ENCODE measurements at places on chromosomes 6 and 20.

- no peak for DNase-seq
Measured at GRCh38 chr20:2804041-2804828, 3.8 kb upstream of the CPXM1 start.

DNA sequence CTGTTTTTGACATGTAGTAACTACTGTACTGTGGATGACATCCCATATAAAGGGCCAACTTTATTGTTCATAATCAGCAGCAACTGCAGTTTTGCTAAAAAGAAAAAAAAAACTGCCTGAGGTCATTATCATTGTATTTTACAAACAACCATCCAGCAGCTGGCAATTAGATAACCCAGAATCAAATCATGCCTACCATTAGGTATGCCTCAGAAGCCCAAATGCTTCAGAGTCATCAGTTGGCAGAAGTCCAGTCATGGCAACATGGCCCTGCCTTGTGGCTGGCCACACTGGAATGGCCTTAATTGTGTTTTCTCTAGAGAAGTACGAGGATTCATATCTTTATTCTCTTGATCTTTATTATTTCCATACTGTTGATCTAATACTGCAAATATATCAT lies 462.4 kb upstream of the NRSN1 start:
- no peak for DNase-seq

DNA sequence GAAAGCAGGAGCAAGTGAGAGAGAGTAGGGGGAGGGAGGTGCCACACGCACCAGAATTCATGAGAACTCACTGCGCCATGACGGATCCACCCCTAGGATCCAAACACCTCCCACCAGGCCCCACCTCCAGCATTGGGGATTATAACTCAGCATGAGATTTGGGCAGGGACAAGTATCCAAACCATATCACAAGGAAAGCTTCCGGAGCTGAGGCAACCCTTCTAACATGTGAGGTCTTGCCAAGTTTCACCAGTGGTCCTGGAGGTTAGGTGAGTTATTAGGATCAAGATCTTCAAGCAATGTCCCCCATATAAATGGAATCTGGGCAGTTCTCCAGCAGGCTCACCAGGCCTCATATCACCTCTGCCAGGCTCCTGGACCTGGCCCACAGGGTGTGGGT lies 308.4 kb downstream of the NRN1 start:
- DNase-seq = no peak

DNA sequence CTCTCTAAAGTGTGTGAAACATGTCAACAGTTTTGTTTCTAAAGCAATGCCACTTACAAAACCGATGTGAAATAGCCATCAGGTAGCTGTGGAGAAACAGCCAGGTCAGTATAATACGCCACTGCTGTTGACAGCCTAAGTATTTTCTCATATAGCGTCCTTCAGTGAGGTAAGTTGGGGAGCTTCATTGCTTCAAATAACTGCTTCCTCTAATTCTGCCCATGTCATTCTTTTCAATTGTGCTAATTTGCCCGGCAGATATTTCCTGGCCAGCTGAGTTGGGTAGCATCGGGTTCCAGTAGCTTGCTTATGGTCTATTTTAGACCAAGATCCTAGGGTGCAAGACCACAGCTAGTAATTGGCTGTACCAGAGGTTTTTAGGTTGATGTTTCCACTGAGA lies 2.1 kb upstream of the ARMC2 start:
- DNase-seq = no peak

- DNase-seq = no peak
Measured at GRCh38 chr20:51560042-51560441, 17.5 kb upstream of the NFATC2 start.

DNA sequence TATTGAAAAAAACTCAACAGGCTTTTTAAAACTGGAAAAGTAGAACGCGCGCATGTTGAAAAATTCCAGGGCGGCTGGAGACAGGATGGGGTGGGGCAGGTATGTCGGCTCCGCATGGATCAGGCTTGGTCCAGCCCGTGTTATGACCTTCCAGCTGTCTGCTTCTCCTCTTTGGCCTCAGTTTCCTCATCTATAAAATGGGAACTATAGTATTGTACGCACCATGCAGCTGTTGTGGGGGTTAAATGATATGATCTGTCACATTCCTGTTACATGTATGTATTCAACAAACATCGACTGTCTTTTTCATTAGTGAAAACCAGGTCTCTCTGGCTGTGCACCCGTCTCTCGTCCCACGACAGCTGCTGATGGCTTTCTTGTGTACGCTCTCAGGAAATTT lies 18.8 kb downstream of the PHACTR3 start:
- no peak for DNase-seq

- DNase-seq = peak; percentile 35
Measured at GRCh38 chr6:498795-499231, 107.3 kb downstream of the IRF4 start.

GRCh38 chr6:139479433-139480222 lies 105.2 kb upstream of the CITED2 start:
- no peak for DNase-seq

- DNase-seq = no peak
Measured at GRCh38 chr6:122388945-122389344, 10.5 kb upstream of the HSF2 start.

DNA sequence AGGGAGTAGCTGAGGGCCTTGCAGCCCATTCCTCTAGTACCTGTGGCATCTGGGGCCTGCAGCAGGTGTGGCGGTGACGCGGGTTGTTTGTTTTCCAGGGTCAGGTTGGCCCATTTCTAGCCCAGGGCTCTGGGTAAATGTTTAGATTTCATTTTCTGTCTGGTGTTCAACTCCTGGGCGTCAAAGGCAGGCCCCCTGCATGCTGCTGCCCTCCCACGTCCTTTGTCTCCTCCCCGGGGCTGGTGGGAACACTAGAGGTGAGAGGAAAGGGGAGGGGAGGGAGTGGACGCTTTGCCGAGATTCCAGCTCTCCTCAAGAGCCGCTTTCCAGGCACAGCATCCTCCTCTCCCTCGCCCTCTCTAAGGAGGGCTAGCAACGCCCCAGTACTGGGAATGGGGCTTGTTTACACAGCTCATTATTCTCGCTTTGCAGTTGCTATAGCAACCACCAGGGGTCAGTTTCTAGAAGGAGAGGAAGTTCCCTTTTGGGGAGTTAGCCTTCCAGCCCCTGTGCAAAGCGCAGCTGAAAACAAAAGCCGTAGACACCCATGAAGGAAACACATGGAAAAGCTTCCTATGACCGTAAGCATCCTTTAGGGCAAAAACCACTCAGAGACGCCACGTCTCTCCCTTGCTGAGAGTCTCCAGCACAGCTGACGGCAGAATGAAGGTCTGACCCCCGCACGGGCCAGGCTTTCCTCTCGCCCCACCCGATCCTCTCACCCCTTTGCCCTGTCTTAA lies 170.6 kb downstream of the LY86 start:
- no peak for DNase-seq

GRCh38 chr6:167679790-167680604 lies 146.7 kb upstream of the AFDN start:
- no peak for DNase-seq

GRCh38 chr6:145761584-145761983 lies 26.3 kb upstream of the EPM2A start:
- no peak for DNase-seq

DNA sequence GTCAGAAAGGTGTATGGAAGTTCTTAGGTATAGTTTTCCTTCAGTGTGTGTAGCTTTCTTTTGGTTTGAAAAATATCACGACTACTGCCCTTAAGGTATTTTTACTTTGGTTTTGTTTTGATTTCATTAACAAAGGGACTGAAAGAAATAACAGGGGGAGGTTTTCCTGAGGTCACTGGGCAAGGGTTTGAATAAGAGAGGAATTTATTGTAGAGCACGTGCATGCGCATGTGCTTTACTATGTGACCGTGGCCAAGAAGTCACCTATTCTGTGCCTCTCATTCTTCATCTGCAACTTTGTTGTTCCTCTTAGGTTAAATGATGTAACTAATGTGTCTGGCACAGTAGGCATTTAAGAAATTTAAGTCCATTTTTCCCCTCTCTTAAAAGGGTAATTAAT lies 4.1 kb upstream of the MAN1A1 start:
- no peak for DNase-seq

DNA sequence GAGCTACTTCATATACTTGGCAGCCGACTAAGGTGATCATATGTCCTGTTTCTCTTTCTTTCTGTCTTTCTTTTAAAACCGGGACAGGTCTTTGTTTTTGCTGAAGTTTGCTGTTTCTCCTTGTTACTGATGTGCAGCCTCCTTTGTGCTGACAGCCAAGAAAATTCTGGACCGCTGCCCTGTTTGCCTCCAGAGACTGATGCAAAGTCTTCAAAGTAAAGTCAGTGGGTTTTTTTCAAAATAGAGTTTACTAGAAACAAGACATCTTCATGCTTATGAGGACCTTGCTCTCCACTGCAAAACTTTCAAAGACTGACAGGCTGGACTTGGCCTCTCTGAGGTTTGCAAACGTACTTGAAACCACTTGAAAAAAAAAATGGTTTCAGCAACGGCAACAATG lies 510.5 kb upstream of the MAP3K7 start:
- no peak for DNase-seq

- peak; percentile 45 for DNase-seq
Measured at GRCh38 chr6:113856625-113857555, at the start of gene MARCKS. Gene MARCKS (plus strand): TSS chr6:113857345. CDS start chr6:113857746, 401 bp downstream.

DNA sequence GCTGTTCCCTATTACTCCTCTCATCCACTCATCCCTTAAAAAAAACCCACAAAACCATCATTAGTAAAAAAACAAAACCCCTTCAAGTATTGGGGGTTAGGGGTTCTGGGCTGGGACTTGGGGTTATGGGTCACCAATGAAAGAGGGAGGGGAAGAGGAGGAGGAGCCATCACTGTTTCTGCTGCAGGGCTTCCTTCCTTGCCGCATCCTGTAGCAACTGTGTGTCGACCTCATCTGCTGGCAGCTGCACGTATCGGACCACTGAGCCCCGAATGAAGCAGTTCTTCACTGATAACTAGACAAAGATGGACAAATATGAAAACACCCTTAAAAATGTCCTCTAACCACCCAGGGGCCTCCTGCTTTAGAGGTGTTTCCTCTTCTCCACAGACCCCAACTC lies 2.0 kb upstream of the VARS1 start:
- DNase-seq = no peak

DNA sequence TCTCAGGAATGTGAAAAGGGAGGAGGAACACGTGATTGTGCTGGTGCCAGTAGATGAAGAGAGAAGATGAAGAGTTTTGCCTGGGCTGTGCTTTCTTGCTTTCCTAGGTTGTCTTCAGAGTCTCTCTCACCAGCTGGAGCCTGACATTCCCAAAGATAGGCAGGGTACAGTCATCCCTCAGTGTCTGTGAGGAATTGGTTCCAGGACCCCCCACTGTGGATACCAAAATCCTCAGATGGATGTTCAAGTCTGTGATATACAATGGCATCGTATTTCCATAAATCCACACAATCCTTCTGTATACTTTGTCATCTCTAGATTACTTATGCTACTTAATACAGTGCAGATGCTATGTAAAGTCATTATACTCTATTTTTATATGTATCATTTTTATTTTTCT lies 113.5 kb downstream of the SAMD5 start:
- no peak for DNase-seq

- no peak for DNase-seq
Measured at GRCh38 chr6:52590152-52590891, 13.5 kb upstream of the TRAM2 start.

DNA sequence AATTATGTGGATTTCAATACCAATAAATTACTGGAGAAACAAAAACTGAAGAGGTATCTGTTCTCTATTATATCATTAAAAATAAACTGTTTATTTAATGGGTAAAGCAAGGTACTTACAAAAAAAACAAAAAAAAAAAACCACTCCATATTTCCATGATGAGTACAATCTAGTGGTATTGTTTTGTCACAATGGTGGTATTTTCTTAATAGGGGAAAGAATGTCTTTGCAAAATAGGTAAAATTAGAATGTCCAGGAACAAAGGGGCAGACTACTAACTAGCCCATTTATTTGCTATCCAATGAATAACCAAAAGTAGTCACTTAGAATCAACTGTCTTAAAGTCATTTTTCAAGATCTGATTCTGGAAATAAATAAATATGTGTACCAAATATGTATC lies 92.0 kb downstream of the ARHGAP18 start:
- no peak for DNase-seq

DNA sequence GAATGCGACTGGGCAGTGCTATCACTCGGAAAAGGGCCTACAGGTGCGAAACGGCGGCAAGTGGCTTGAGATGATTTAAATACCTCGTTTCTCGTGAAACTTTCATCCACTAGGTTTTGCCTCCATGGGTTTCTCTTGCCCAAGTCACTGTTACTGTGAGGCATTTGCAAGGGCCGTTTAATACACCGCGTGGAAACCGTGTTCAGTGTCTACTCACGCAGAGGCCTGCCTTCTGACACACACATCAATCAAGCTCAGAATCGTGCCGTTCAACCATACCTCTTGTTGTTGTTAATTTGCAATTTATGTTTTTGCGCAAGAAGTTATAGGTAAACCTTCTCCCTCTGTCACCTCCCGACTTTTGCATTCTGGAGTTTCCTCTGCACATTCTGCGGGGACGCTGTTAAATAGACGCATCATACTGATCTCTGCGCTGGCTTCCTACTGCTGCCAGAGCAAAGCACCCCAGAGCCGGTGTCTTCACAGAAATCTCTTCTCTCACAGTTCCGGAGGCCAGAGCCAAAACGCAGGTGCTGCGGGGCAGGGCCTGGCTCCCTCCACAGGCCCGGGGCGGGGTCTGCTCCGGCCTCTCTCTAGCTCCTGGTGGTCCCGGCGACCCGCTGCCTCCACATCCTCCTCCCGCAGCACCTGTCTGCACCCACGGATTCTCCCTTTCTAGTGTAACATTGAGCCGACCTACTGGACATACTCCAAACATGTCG lies 251.4 kb downstream of the SMOC2 start:
- no peak for DNase-seq

DNA sequence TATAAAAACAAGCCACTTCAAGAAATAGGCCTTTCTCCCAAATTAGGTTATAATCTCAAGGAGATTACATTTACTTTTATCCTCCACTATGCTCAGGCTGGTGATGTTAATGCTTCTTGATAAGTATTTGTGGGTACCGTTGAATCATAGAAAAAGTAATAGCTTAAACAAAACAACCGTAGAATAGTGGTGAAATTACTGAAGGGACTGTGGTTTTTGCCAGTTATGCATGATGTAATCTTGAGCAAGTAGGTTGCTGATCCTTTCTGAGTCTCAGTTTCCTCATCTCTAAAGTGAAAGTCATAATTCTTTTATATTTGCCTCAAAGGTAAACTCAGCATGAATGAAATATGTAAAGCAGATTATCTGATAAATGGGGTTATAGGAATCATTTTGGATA lies 187.3 kb upstream of the JAG1 start:
- DNase-seq = no peak

DNA sequence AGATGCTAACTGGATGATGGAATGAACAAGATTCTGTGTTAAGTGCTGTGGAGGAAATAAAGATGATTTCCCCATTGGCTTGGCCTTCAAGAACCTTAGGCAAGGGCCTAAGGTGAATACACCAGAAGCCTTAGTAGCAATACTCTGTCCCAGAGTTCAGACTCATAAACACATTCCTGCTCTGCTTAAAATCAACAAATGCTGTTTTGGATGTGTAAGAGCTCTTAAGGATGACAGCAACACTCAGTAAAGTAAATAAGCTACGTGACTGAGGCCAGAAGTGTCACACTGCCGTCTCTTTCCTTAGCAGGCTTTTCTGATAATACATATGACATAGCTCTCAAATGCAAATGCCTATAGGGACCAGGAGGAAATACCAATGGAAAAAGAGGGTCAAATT lies 90.6 kb downstream of the EYA2 start:
- DNase-seq = no peak

- no peak for DNase-seq
Measured at GRCh38 chr6:149887343-149887742, 10.6 kb downstream of the RAET1E start.

Measured in activated naive CD4-positive, alpha-beta T cell treated with anti-CD3 and anti-CD28 coated beads, Interleukin-2, amount 50 U/mL, for 16 hours (primary cell).